ENCODE measurements at places on chromosomes 11 and 22.

DNA sequence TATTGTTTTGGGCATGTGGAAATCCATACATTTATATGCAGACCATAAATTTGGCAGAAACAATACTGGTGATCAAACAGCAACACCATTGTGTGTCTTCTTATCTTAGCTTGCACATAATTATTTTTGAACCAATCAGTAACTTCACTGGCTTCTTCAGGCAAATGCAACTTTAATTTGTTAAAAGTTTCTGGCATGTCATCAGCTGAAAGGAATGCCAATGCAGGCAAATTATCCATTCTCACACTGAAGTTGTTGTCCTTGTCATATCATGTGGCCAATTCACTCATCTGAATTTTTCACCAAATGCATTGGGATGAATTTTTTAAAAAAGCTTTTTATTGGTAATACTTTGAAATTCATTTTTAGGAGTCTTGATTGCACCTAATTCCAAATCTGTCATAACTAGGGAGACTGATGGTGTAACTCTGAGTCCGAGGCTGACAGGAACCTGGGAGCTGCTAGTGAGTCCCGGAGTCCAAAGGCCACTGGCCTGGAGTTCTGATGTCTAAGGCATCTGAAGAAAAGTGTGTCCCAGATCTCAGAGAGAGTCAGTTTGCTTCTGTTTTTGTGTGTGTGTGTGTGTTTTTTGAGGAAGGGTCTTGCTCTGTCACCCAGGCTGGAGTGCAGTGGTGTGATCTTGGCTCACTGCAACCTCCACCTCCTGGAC lies 17.4 kb upstream of the OR10V1 start:
- no peak for DNase-seq

DNA sequence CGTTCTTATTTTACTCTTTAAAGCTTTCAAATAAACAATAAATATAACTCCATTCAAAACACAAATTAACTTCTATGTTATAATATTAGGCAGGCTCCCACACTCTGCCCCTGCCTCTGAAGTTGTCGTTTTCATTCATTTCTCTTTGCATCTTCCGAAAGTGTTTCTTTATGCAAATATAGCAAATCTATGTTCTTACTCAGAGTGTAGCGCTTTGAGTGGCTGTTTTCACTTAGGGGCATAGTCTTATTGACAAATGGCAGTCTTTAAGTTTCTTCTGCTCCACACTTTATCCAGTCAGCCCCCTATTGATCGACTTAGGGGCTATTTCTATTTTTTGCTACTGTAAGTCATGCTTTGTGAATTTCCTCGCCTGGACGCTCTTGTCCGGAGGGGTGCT lies 45.3 kb upstream of the RTL6 start:
- DNase-seq, result no peak

DNA sequence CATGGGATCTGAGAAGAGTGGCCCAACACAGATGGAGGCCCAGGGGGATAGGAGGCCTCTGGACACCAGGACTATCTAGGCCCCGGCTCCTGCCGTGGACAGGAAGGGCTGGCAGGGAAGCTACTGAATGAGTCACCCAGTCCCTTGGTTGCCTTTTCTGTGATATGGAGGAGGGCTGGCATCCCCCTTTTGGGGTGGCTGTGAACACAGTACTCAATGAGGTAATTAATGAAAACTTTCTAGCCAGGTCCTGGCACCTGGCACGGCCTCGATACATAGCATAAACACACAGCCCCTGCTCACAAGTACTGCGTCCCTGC lies 163.2 kb downstream of the CHST1 start:
- no peak for DNase-seq

GRCh38 chr11:83671289-83671688 lies 385.1 kb upstream of the CCDC90B start:
- DNase-seq, result no peak

GRCh38 chr11:64239662-64240434 lies 1.0 kb upstream of the FKBP2 start:
- no peak for DNase-seq

DNA sequence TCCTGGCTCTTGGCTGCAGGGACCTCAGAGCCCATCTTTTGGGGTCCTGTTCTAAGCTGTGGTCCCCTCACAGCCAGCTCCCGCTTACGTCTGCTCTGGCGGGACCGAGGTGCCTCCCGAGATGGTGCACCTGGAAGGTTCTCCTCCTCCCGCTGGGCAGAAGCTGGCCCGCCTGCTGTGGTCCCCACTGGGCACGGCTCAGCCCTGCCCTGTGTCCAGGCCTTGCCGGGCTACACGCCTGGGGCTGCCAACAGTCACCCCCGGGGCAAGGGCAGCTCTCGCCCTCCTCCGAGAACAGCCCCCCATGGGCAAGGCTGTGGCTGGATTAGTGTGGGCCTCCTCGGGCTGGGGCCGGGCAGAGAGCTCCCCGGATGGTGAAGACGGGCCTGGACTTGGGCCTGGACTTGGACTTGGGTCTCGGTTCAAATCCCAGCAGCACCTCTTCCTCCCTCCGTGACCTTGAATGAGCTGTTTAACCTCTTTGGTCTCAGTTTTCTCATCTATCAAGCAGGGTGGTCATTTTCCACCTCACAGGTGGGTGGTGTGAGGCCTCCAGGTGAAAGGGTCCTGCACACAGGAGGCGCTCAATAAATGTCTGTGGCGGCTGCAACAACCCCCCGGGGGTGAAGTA lies 998 bp downstream of the BAIAP2L2 start:
- peak; percentile 28 for DNase-seq

- DNase-seq, result no peak
These were observed 292.3 kb downstream of the METTL15 start for GRCh38 chr11:28400331-28401100.

GRCh38 chr11:75342231-75342918 lies 9.1 kb downstream of the ARRB1 start:
- DNase-seq, result no peak
